ENCODE measurements at places on chromosomes 3 and 15.

- no peak for DNase-seq
Measured at GRCh38 chr3:56076746-56077145, 391.5 kb downstream of the ERC2 start.

DNA sequence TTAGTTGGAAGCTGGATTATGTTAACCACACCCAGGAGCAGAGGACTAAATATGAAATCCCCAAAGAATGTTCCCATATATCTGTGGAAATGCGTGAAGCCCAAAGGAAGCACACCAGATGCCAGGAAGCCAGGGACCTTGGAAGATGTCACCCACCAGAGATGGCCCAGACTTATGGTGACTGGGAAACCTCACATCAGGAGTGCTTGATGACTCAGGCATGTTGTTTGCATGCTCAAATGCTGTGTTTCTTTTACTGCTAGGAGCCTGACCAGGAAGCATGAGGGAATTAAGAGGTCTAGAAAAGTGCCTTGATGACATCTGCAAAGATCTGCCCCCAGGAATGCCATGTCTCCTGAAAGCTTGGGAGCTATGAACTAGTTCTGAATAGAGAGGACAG, 109.0 kb upstream of the SLC2A2 start:
- no peak for DNase-seq

GRCh38 chr3:10957976-10958749, 34.4 kb upstream of the SLC6A1 start:
- DNase-seq = no peak

DNA sequence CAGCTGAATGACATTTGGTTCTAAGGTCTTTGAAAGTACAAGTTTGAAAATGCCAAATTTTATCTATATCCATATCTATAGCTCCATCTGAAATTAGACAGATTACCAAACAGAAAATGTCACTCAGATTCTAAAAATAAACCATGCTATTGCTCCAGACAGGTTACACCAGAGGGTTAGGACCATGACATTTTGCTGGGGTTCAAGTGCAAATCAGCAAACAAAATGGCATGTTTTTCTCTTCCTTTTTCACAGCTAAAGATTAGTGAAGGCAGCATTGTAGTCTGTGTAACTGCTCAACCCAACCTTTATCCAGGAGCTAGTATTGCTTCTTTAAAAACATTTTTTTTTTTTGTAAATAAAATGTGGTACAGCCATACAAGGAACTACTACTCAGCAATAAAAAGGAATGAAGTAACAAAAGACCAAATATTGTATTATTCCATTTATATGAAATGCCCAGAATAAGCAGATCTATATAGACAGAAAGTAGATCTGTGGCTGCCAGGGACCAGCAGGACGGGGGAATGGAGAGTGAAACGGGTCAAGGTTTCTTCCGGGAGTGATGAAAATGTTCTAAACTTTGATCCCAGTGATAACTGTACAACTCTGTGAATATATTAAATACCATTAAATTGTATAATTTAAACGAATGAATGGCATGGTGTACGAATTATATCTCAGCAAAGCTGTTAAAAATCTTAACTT, 18.2 kb downstream of the VGLL4 start:
- DNase-seq = no peak

GRCh38 chr15:62452026-62452425, 286.9 kb upstream of the C2CD4B start:
- DNase-seq = no peak

GRCh38 chr15:92749946-92750345, 94.4 kb upstream of the FAM174B start:
- DNase-seq = no peak

GRCh38 chr3:197711973-197712707, 24.6 kb downstream of the RUBCN start:
- DNase-seq = peak; percentile 74

DNA sequence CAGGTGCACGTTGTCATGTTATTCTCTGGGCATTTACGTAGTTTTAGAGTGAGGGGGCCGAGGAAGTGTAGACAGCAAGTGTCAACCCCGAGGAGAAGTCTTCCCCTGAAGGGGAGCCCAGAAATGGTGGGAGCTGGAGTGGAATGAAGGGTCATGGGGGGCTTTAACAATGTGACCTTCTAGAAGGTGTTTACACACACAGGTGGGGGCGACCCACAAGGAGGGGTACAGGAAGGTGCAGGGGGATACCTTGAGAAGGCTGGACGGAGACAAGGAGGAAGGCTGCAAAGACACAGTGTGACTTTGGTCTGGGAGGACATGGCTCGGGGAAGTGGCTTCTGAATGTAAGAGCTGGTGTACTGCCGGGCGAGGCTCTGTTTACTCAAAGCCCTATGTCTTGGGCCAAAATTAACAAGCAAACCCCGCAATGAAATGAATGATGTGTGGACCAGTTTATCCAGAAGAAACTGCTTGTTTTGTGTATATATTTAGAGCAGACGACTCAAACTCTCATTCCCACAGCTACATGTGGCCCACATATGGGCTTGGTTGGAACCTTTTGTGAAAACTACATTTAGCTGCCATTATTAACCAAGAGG, 18.7 kb downstream of the TRPM1 start:
- DNase-seq = no peak

DNA sequence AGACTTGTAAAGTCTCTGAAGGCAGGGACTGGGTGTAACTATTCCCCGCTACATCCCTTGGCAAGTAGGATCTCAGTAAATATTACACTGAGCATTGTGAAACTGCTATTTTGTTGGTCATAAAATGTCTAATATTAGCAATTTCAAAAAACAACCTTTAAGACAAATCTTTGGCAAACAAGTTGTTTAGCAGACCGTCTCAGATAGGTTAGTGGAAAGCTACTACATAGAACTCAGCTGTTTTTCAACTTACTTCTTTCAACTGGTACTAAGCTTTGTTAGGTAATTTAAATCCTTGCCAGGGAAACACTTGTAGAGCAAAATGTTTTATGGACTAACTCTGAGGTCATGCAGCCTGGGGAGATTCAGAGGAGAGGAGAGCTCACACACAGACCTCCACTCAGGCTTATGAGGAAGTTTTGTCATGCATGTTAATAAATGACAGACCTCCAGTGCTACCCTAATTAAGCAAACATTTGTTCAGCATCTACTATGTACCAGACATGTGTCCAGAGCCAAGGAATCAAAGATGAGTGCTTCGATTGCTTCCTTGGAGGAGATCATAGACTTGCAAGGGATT, 61.6 kb upstream of the STAC start:
- no peak for DNase-seq

DNA sequence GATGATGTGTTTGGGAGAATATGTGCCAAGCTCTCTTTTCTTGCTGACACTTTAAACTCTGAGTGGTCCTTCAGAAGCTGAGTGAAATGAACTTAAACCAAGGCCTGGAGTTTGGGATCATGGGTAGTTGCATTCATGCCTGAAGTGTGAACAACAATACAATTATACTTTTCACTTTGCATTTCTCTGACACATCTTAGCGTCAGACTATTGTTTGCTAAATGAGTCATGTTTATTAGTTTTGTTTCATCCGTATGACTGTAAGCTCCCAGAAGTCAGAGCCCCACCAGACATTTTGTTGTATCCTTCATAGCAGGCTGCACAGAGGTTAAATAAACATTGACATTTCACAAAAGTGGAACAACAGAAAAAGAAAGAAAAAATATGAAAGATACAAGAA, 542.6 kb downstream of the TUSC7 start:
- no peak for DNase-seq

Measured in stimulated activated CD8-positive, alpha-beta memory T cell treated with anti-CD3 and anti-CD28 coated beads, Interleukin-4, amount 100 ng/mL, for 4 hours (primary cell).